ENCODE measurements at places on chromosomes 5 and 9.

DNA sequence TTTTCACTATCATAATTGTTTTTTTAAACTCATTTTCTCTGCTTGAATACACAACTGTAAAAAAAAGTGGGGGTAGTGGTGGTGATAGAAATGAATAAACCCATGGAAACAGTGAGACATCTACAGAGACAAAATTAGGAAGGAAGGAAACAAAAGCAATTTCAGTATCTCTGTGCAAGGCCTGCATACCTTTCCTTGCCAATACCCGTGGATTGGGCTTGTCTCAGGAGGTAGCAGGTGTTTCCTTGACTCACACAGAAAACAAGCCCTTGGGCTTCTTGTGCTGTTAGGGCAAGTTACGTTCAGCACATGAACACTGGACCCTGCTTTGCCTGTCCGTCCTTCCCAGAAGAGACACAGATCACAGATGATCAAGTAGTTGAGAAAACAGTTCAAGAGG, 372.2 kb downstream of the ZSWIM6 start:
- DNase-seq: no peak

DNA sequence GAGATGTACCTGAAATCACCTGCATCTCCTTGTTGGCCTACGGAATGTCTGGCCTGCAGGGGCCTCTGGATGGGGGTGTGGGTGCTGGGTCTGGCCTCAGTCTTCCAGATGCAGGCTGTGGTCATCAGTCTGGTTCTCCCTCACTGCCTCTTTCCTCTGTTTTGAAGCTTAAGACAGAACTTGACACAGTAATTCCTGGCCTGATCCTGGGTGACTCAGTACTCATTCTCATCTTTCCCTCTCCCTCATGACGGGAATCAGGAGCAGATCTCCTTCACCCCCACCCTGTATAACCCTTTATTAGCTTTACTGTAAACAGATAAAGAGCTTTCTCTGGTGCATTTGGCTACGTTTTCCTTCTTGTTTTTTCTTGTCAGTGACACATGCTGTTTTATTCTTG, 89.3 kb upstream of the ADAMTS16 start:
- no peak for DNase-seq

- DNase-seq: no peak
Observed at GRCh38 chr5:136296846-136297245, 68.5 kb downstream of the TRPC7 start.

- no peak for DNase-seq
Observed at GRCh38 chr5:10709409-10709808, 51.6 kb downstream of the DAP start.

DNA sequence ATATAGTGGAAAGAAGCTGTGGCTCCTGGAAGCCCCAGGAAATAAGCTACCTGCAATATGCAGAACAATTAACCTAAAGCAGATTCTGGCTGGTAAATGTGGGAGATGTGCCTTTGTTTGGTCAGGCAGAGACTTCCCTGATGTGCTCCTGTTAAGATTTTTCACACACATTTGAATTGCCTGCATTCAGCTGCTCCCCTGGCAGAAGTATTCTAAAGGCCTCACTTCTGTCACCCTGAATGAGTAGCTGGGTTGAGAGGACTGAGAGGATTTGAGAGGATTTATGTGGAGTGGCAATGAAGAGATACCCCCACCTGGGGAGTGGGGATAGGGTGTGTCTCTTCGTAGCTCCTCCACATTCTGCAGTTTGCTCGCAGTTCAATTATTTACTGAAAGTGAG, 130.5 kb downstream of the ST8SIA4 start:
- DNase-seq: no peak

- peak; percentile 36 for DNase-seq
Observed at GRCh38 chr5:93582677-93583438, at the start of gene NR2F1. Gene NR2F1, plus strand, starts transcription at chr5:93583222. Its CDS starts 1,802 bp downstream, at chr5:93585024.

- no peak for DNase-seq
Observed at GRCh38 chr5:74673011-74673790, 11.8 kb upstream of the HEXB start.

DNA sequence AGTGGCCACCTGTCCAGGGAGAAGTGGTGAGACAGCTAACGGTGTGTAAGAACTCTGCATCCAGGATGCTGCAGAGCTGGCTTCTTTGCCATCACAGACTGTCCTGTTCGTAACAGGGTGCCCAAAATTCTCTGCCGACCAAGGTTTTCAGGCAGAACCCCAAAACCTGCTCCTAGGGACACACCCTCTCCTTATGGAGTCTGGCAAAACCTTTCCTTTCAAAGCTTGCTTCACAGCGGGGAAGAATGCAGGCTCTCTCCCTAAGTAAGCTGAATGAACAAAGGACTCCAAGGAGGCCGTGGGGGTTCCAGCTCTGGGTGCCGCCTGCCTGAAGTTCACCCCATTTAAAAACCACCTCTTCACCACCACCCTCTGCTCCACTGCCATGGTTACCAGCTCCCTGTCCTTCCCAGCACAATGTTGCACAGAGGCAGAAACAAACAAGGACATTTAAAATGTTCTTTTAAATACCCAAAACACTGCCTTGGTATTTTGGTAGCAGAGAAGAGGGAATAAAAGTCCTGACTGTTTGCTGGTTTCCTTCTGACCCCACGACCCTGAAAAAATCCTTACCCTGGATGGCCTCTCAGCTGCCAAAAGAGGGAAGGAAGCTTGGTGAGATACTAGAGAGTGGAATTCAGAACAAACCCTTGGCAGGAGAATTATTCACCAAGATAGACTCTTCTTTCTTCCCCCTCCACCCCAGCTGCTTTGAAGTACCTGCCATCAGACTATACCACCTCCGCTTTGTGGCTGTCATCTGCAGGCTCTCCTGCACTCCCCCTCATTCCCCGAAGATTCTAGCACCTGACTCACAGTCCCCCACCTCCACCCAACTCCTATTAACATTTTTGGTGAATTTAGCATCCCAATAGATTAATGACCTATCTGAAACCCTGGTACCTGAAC, 7.1 kb upstream of the KLF9 start:
- DNase-seq: no peak

GRCh38 chr9:107103621-107104020, 179.5 kb upstream of the RAD23B start:
- no peak for DNase-seq

DNA sequence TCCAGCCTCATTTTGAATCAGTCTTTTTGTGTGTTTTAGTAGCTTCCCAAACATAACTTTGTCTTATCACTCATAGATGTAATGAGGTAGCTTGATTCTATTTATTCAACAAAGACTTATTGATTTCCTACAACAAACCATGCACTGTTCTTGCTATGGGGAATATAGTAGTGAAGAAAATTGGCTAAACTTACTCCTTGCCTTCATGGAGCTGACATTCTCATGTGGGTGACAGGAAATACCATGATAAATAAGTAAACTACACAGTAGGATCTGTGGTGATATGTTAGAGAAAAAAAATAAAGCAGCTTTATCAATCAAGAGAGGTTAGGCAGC, 255.7 kb upstream of the TNC start:
- no peak for DNase-seq

- DNase-seq: no peak
Observed at GRCh38 chr9:77507212-77507961, 140.7 kb downstream of the GNA14 start.

GRCh38 chr9:124489222-124489621, 18.0 kb downstream of the NR5A1 start:
- DNase-seq: no peak

DNA sequence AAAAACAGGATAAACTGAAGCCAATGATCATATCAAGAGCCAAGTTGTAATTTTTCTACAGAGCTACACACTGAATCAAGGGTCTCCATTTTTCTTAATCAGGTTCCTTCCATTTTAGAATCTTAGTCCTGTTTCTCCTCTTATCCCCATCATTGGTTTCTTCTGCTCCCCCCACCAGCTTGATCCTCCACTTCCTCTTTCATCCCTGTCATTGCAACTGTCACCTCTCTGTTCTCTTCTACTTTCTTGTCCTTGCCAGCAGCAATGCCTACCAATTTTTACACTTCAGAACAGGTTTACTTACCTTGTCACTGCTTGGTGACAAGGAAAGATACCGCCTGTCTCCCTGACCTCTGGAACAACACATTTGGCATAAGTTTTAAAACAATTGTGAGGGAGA, 97.3 kb downstream of the CFAP90 start:
- DNase-seq: no peak

GRCh38 chr9:123225995-123226394, 42.4 kb downstream of the STRBP start:
- DNase-seq: no peak

GRCh38 chr5:173395257-173395932, 67.2 kb upstream of the STC2 start:
- DNase-seq: no peak

GRCh38 chr5:95808686-95809413, 13.7 kb downstream of the GLRX start:
- peak; percentile 88 for DNase-seq

DNA sequence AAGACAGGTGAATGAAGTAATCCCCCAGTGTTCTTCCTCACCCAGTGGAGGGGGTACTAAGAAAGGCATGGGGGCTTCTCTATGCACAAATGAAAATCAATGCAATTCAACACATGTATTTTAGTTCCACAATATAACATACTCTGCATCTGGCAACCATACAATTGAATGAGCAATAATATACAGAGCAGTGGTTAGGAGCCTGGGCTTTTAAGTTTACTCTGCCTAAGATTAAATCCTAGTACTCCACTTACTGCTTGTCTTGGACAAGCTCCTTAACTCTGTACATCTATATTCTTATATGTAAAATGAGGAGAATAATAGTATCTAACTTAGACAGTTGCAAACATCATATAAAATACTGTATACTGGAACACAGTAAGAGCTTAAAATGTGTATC, 195.4 kb upstream of the TRIM32 start:
- no peak for DNase-seq

- no peak for DNase-seq
Observed at GRCh38 chr5:177036443-177036842, 13.9 kb downstream of the ZNF346 start.

DNA sequence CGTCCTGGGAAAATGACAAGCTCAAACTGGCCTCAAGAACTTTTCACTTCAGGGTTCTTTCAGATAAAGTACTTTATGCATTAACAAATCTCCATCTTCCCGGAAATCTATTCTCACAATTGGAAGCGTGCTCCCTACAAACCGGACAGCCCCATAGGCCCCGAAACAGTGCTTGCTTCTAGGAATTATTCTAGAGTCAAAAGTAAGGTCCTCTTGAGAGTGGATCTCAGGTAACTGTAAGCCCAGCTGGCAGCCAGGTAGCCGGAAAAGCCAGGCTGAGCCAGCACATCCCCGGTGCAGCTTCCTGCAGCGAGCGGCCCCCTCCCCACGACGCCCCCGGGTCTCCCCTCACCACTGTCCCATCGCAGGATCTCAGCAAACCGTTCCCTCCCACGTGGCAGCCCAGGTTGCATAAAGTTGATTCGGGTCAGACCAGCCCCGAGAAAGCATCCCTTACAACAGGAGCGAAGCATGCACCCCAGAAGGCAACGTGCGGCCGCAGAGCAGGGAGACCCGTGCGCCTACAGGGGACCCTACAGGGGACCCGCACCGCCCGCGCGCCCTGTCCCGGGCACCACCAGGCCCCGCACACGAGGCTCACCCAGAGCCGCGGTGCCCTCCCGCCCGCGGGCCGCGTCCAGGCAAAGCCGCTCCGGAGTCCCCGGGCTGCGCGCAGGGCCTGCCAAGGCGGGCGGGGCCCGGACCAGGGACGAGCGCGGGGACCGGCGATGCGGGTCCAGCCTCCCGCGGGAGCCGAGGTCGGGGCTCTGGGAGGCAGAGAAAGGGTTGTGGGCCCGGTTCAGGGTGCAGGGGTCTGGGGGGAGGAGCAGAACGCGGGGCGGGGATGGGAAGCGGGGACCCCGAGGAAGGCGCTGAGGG, 920 bp downstream of the LPCAT1 start:
- no peak for DNase-seq

GRCh38 chr5:168578538-168579487, at the start of gene PANK3:
Gene PANK3, minus strand, starts transcription at chr5:168579368. Its CDS starts 85 bp downstream, at chr5:168579283.
- peak; percentile 76 for DNase-seq

GRCh38 chr5:139660923-139661814, 13.0 kb downstream of the CXXC5 start:
- peak; percentile 82 for DNase-seq
